GM12891 (cell line): ENCODE measurements at places on chromosomes 7 and 10.

GRCh38 chr10:85603151-85603940 lies 763.2 kb downstream of the GRID1 start:
- no peak for DNase-seq

DNA sequence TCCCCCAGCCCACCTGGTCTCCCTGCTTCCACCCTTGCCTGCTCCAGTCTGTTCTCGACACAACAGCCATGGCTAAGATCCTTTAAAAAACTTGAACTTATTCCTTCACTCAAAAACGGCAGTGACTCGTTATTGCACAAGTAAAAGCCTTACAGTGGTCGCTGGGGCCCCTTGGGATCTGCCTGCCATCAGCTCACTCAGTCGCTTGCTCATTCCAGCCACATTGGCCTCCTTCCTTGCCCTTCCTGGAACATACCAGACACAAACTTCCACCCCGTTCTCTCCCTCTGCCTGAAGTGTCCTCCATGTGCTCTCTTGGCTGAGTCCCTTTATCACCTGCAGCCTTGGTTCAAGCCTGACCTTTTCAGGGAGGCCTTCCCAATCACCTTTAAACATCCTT lies 4.7 kb downstream of the CCNY start:
- DNase-seq = no peak

GRCh38 chr7:4713183-4713784 lies 31.2 kb downstream of the FOXK1 start:
- no peak for DNase-seq

DNA sequence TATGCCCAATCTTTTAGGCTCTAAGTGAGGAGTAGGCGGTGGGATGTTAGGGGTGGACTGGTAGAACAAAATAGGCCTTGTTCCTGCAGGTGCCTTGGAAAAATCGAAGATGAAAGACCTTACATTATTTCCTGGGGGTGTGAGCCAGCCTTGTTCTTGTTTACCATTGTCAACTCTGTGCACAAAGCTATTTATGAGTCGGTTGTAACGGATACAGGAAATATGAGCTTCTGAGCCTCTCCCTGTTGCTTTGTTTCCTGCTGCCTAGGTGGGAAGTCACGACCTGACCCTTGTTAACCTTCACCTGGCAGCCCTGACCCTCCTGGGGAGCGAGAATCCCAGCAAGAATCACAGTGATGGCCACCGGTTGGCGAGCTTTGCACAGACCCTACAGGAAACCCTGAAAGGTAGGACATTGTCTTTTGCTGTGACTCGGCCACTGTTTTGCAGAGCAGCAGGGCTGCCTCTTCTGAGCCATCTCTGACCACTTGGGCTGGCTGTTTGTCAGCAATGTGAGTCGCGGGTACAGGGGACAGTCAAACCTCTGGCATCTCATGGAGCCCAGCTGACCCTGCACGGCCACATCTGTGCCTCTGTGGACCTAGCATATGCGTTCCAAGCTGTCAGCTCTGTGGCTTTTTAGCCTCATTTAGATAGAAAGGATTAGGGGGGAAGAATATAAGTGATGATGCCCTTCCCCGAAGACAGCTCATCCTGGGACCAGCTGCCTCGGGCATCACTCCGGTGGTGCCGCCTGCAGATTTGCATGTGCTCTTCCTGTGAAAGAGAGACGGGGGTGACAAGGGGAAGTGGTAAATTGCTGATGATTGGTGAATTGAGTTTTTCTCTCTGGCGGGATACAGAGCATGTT lies 102.1 kb upstream of the ANLN start:
- no peak for DNase-seq

DNA sequence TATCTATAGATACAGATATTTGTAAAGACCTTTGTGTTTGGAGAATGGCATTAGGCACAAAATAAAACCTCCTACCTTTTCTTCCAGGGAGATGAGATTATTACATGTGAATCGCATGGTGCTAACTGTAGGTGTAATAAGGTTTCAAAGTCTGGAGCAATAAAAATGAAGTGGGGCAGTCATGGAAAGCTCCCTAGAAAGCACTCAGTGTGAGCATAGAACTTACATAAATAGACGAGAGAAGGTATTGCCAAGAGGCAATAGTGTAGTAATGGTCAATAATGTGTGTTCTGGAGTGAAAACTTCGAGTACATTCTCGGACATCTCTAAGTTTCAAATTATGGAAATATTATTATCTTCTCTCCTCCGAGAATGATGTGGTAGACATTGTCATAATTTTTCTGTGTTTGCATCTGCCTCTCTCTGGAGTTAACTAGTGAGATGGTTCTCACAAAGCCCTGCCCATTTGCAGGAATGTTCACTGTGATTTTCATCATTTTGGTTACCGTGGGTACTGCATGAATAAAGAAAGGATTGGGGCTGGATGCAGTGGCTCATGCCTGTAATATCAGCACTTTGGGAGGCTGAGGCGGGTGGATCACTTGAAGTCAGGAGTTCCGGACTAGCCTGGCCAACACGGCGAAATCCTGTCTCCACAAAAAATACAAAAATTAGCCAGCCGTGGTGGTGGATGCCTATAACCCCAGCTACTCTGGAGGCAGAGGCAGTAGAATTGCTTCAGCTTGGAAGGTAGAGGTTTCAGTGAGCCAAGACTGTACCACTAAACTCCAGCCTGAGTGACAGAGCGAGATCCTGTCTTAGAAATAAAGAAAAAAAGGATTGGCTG lies 10.6 kb downstream of the VIM start:
- DNase-seq = no peak

DNA sequence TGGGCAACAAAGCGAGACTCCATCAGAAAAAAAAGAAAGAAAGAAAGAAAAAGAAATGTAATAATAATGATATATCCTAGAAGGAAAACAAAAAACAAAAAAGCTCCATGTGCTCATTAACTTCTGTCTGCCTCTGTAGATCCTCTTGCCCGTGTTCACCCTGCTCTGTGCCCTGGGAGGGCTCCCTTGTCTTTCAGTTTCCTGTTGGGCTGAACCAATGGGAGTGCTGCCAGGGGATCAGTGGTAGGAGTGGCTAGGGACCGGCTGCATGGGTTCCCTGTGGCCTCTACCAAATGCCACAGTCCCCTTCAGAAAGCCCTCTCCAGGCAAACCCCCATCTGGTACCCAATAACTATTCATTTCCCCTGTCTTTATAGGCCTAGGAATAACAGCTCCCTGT lies 51.8 kb upstream of the PARD3 start:
- DNase-seq = no peak

GRCh38 chr7:137755427-137755826 lies 91.3 kb downstream of the DGKI start:
- DNase-seq = no peak

DNA sequence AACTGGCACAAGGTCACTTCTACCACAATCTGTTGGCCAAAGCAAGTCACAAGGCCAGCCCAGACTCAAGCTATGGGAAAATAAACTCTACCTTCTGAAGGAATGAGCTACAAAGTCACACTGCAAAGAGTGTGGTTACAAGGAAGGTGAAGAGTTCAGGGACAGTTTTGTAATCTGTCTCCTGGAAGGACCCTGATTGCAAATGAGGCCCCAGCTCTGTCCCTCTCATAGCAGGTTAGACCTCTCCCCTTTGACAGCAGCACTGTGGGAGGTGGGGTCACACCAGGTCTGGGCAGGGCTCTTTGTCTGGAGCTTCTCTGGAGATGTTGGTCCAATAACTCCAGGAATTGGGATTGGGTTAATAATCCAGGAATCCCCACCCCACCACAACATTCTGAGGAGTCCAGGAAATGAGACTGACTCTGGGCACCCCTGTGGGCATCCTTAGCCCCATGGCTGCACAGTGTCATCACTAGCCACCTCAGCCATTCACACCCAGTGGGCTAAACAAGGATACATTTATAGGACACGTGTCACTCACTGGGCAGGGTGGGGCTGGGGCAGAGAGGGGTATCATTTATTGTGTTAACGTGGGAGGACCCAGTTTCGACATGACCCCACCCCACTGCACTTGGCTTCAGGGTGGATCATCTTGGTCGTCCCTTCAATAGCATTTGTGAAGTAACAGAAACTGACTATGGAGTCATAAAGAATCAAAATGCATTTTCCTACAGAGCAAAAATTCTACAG lies 23.7 kb upstream of the C10orf105 start:
- DNase-seq = no peak

GRCh38 chr7:158534598-158534997 lies 53.0 kb downstream of the PTPRN2 start:
- DNase-seq = no peak

DNA sequence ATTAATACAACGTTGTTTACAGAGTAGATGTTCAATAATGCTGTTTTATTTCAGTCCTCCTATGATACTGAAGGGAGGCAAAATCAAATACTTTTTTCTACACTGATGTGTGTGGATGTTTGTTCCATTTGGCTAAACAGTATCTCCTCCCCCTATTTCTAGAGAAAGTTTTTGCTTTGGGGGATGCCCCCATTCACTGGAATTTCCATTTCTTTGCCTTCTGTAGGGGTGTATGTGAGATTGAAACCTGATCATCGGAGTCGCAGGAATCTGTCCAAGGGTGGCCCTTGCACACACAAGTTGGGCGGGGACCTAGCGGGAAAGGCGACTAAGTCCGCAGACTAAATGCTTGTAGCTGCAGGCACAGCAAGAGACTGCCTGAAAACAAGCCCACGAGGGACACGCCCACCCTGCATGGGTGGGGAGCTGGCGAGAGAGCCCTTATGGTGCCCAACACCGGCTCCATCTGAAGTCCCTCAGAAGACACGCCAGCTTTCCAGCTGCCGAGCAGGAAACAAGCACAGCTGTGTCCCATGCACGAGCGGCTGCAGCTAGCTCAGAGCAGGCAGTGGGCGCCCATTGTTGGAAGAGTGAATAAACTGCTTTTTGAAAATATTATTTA lies 58.0 kb downstream of the ESYT2 start:
- DNase-seq = no peak

GRCh38 chr7:23129036-23129435 lies 23.5 kb downstream of the KLHL7 start:
- no peak for DNase-seq

GRCh38 chr7:148245381-148245780 lies 345.2 kb upstream of the C7orf33 start:
- no peak for DNase-seq

DNA sequence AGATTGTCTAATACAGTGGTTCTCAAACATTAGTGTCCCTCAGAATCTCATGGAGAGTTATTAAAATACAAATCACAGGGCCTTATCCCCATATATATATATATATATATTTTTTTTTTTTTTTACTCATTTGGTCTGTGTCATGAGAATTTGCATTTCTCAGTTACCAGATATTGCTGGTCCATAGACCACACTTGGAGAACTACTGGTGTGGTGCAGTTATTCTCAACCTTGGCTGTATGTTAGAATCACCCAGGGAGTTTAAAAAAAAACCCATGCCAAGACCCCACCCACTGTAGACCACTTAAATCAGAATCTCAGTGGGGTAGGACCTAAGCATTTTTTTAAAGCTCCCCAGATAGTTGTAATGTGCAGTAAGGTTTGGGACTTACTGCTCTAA lies 179.9 kb downstream of the AUTS2 start:
- DNase-seq = no peak

- DNase-seq = no peak
Observed at GRCh38 chr10:71836596-71836974, 14.5 kb downstream of the PSAP start.

DNA sequence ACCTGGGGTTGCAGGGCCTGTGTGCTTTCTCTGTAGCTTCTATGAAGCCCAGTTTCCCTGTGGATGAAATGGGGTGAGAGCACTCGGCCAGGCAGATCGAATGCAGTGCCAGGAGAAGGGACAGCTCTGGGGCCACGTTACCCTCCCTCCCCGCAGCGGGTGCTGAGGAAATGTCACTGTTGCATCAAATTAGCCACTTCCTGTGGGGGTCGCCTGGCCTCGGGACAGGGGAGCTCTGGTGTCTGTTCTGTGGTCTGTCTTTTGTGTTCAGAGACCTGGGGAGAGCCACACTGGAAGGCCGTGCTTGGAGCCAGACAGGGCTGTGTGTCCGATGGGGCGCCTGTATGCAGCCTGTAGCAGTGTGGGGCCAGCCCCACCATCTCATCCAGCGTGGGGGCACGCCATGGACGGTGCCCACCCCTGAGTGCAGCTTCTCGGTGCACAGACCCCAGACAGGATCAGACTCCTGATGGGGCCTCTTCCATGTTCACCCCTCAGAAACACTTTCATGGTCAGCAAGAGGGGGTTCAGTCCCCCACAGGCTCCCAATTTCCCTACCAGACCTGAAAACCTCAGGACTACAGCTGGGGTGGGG lies 13.6 kb downstream of the TTYH3 start:
- peak; percentile 83 for DNase-seq

- DNase-seq = no peak
Observed at GRCh38 chr10:78397786-78398185, 364.1 kb downstream of the RPS24 start.

GRCh38 chr10:4691301-4691700 lies 134.7 kb upstream of the AKR1E2 start:
- DNase-seq = no peak

DNA sequence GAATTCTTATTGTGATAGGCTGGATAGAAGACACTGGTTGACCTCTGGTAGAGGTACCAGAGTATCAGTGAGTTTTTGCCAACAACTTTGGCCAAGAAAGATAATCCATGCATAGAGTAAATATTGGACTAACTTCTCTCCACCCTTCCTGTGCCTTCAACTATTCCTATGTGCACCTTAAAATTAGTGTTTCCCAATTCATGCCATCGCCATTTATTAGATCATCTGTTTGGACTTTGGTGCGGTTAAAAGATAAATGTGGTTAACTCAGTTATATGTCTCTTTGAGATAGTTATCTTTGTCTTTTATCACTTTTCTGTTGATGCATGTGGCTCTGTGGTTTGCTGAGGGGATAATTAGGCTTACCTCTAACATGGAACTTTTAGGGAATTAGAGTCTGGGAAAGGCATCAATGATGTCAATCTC lies 4.6 kb downstream of the PAPSS2 start:
- DNase-seq = no peak

- DNase-seq = no peak
Observed at GRCh38 chr7:5266191-5267028, 16.3 kb upstream of the SLC29A4 start.

DNA sequence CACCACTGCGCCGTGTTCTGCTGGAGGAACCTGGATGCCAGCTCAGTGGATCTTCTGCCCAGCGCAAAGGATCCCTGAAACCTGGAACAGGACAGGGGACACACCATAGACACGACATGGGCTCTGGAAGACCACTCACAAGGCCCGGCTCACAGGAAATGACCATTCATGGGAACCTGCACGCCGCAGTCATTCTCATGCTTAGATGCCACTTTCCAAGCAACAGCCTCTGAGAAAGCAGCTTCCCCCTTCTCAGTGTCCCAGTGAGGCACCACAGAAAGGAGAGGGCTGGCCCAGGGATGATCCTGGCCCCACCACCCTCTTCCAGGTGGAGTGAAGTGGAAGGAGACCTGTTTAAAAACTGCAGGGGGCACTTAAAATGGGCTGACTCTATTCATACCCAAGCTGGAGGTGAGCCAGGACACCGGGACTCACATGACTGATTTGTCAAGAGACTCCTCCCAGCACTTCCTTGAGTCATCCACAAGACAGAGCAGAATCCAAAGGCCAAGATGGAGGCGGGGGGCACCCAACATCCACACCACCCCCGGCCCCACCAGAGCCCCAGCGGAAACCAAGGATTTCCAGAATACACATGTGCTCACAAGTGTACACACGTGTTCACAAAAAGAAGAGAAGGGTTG lies 11.2 kb downstream of the CTBP2 start:
- no peak for DNase-seq
